ENCODE measurements at places on chromosomes 11 and 22.
A peak's percentile ranks its signal among the peaks of the same experiment; 100 is the strongest.

DNA sequence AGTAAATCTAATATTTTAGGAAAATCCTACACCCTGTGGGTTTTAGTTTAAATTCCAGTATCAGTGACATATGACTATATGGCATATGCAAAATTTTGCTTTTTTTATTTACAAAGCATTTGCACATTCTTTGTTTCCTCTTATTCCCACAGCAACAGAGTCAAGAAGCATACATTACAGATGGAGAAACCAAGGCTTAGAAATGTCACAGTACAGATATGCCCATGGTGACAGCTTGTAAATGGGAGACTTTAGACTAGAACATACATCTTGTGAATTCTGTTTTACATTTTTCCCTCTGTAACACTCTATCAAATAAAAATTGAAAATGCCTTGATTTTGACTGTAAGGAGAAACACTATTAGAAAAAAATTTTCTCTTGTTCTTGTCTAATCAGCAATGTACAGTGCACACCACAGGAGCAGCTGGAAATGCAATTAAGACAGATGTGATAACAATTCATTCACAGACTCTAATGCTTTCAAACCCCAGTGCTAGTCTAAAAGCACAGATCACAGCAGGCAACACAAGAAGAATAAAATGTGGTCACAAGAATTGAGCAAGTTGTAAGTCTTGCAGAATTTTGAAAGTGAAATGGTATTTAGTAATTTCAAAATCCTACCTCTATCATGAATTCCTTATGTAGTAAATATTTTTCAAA, 375.9 kb downstream of the LUZP2 start:
- no peak for DNase-seq

DNA sequence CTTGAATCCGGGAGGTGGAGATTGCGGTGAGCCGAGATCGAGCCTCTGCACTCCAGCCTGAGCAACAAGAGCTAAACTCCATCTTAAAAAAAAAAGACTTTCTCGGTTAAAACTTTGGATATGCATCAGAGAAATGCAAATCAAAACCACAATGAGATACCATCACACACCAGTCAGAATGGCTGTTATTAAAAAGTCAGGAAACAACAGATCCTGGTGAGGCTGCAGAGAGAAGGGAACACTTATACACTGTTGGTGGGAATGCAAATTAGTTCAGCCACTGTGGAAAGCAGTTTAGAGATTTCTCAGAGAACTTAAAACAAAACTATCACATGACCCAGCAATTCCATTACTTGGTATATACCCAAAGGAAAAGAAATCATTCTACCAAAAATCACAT, 619.4 kb upstream of the KIRREL3 start:
- DNase-seq, result no peak

- DNase-seq, result no peak
These were observed 137.2 kb downstream of the COMMD9 start for GRCh38 chr11:36151933-36152580.

- DNase-seq, result no peak
These were observed 36.5 kb downstream of the CTSC start for GRCh38 chr11:88300888-88301487.

DNA sequence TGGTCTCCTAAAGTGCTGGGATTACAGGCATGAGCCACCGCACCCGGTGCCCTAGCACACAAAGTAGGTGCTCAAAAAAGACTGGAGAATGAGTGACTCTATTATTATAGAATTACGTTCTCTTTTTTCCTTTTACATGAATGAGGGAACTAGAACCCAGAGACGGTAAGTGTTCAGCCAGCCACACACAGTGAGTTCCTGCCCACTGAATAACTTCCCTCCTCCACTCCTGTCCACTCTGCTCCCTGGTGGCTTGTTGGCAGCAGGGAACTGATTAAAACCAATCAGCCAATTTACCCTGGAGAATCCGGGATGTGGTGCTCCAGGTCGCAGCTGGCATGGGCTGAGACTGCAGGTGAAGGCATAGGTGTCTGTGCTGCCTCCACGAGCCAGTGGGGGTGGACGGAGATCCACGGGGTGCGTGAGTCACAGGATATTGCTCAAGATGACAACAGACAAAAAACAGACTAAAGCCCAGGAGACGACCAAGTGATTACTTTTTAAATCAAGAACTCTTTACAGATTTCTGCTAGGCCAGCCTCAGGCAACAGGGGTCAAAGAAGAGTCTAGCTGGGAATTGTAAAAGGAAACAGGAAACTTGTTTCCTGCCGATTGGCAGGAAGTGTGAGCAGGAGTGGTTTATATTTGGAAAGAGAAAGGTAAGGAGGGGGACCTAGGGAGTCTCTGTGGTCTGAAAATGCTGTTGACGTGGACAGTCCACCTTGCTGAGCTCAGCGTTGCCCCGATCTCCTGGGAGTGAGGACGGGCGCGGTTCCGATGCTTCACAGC, 95.2 kb upstream of the TP53I11 start:
- DNase-seq, result no peak

DNA sequence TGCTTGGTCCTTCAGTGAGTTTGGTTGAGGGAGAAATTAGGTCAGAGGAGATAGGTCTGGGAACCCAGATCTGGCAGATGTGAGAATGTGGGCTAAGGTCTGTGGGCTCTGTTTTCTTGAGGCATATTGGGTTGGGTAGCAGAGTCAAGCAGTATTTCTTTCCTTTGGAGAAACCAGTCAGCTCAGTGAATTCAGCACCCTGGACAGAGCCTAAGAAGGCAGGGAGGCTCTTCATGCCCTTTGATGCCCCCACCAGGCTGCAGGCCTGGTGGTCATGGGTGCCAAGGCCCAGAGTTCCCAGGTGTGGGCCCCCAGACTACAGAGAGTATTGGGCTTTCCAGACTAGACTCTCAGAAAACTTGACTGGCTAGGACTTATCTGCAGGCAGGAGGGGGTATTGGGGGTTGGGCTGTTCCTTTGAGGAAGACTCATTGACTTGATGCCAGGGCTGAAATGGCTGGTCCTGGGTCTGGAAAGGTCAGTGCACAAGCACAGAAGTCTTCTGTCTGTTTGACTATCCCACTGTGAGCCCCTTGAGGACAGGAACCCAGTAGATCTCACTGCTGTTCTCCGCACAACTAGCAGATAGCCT, 45.3 kb upstream of the NECTIN1 start:
- no peak for DNase-seq

DNA sequence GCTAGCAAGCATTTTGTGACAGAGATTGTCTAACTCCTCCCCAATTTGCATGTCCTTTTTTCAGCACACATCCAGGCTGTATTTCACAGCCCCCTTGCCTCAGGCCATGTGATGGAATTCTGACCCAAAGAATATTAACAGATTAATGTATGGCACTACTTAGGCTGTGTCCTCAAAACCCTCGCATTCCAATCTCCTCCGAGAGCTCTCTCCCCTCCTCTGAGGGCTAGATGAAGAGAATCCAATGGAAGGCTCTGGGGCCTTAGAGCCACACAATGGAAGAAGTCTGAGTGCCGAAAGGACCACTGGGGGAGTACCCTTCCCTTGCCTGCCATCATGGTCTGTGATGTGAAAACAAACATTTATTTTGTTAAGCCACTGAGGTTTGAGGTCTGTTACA, 13.7 kb upstream of the NNMT start:
- no peak for DNase-seq

- no peak for DNase-seq
These were observed 52.8 kb downstream of the MYH9 start for GRCh38 chr22:36334821-36335603.

DNA sequence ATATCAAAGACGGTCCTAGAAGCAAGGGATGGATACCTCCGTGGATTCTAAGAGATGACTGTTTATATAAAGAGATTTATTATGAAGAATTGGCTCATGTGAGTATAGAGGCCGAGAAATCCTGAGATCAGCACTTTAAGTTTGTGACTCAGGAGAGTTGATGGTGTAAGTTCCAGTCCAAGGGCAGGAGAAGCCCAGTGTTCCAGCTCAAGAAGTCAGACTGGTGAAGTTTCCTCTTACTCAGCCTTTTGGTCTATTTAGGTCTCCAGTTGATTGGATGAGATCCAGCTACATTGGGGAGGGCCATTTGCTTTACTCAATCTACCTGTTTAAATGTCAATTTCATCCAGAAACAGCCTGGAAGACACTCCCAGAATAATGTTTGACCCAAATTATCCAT, 45.1 kb downstream of the TSPAN18 start:
- DNase-seq, result no peak

DNA sequence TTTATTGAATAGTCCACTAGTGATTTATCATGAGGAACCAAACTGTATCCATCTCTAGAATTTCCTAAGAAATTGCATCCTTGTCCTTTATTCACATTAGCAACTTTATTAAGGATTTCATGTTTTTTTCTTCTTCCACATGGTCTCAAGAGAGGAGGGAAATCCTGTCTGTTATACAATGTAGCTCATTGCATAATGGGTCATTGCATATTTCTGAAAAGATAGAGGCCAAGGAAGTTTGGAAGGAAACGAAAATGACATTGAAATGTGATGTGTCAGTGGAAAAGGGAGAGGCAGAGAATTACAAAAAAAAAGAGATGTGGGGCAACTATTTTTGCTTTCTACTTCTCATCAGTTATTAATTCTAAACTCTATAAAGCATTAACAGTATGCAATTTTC, 353.1 kb downstream of the METTL15 start:
- no peak for DNase-seq

DNA sequence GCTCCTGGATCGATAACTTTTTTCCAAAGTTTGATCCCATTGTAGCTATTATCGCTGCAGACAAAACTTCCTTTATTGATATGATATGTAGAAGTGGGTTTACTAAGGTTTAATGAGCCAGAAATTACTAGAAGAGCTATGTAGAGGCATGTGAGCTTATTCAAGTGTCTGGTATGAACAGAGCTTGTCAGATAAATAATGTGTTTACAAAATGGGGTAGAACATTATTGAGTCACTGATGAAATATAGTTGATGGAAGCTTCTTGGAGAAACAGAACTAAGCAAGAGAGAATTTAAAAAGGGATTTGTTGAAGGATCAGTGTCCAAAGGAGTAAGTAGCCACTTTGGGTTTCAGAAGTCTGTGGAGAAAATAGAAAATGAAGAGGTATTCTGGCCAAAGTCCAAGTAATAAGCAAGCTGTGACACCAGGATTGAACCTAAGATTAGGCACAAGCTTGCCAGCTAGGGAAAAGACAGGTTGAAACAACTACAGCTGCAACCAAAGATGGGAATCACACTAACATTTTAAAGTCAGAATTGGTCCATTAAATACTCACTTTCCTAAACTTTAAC, 104.3 kb downstream of the MAML2 start:
- DNase-seq, result no peak

DNA sequence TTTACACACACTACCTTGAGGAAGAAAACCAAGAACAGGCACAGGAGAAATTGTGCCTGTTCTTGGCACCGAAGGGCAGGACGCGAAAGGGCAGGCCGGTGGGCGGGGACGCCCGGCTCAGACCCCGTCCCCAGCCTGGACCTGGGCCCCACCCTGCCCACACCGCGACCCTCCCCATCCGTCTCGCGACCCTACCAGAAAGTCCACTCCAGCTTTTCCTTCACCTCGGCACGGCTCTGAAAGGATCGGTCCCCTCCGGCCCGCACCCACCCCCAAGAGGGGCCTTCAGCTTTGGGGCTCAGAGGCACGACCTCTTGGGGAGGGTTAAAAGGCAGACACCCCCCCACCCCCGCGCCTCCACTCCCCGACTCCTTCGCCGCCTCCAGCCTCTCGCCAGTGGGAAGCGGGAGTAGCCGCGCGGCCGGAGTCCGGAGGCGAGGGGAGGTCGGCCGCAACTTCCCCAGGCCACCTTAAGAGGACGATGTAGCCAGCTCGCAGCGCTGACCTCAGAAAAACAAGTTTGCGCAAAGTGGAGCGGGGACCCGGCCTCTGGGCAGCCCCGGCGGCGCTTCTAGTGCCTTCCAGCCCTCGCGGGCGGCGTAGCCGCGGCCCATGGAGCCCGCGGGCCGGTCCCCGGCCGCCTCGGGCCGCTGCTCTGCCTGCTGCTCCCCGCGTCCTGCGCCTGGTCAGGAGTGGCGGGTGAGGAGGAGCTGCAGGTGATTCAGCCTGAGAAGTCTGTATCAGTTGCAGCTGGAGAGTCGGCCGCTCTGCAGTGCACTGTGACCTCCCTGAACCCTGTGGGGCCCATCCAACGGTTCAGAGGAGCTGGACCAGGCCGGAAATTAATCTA, 4.4 kb downstream of the SEC14L6 start:
- no peak for DNase-seq

GRCh38 chr11:64787526-64788320, 9.4 kb upstream of the SF1 start:
- no peak for DNase-seq

GRCh38 chr11:26607725-26608506, 35.9 kb upstream of the MUC15 start:
- DNase-seq, result no peak

- peak; percentile 27 for DNase-seq
These were observed 2.1 kb downstream of the NRIP3 start for GRCh38 chr11:9001736-9002135.

GRCh38 chr11:30585125-30585891, 845 bp downstream of the MPPED2 start:
- DNase-seq, result no peak

All from stimulated activated CD4-positive, alpha-beta T cell treated with anti-CD3 and anti-CD28 coated beads, TNF-alpha, amount 100 ng/mL, for 24 hours (primary cell).